Stimulated activated CD8-positive, alpha-beta memory T cell treated with anti-CD3 and anti-CD28 coated beads, Interleukin-12 subunit alpha, Interleukin-12 subunit beta, amount 100 ng/mL, for 4 hours (primary cell): ENCODE measurements at places on chromosomes 6 and 20.

DNA sequence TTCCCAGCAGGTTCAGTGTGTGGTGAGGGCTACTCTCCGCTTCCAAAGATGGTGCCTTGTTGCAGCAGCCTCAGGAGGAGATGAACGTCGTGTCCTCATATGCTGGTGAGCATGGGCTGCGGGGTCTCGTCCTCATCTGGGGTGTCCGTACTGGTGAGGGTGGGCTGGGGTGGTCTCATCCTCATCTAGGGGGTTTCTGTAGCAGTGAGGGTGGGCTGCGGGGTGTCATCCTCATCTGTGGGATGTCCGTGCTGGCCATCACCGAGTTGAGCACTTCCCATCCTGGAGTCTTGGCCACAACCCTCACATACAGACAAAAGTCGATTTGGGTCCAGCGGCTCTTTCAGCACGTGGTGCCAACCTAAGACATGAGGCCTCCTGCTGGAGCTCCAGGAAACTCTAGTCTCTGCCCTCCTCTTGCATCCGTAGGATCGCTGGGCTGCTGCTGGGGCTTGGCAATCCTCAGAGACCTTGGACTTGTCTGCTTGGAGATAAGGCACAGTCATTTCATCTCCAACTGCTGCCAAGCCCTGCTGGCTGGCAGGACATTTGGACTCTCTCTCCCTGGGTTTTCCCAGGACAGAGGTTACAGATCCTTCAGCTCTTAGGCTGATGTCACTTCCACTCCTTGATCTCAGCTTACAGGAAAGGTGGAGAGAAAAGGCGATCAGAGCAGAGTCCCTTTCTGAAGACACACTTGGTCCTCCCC lies 160.4 kb downstream of the PACRG start:
- DNase-seq = no peak

DNA sequence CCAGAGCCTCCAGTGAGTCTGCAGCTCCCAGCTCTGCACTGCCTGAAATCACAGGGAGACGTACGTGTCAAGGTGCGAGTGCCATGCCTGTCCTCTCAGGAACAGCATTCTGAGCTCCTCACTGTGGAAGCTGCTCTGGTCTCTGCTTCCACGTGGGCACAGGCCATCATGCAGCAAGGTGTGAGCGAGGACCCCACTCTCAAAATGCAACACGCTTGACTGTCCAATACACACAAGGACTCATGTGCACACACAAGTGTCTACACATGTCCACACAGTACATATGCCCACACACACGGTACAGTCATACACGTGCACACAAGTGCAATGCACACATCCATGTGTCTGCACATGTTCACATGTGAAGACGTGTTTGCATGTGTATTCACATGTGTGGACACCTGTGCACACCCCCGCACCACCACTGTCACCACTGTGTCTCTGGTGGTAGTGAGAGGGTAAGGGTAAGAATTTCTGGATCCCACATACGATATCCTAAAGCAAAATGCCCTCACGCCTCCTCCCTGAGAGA lies 260.5 kb downstream of the DLL1 start:
- no peak for DNase-seq

DNA sequence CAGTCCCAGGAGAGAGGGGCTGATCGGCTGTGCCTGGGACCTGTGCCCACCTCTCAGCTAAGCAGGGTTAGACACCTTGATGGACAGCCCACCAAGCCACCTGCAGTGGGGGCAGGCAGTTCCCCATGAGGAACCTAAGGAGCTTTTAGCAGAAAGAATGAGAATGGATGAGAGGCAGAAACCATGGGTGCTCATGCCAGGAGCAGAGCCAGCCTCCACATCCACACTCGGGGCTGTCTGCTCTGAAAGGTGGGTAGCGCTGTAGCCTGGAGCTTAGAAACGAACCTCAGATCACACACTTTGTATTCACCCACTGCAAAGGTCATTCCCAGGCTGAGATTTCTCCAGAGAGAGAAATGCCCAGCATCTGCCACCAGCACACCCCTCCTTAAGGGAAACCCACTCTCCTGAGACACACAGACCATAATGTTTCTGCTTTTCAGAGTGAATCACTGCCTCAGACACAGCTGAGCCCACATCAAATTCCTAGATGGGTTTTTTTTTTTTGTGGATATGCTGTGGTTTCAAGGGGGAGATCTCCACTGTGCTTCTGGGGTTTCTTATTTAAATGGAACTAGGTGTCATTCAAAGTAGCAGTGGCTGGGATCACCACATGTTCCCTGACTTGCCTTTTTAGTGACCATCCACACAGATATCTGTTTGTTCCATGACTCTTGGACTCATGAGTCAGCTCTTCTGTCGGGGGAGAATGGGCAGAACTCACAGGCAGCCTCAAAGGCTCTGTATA lies 218.9 kb downstream of the EYA2 start:
- DNase-seq = no peak

- no peak for DNase-seq
Observed at GRCh38 chr6:157260735-157261410, 62.4 kb downstream of the TMEM242 start.

- DNase-seq = no peak
Observed at GRCh38 chr20:63539092-63539430, 1.9 kb upstream of the PTK6 start.

DNA sequence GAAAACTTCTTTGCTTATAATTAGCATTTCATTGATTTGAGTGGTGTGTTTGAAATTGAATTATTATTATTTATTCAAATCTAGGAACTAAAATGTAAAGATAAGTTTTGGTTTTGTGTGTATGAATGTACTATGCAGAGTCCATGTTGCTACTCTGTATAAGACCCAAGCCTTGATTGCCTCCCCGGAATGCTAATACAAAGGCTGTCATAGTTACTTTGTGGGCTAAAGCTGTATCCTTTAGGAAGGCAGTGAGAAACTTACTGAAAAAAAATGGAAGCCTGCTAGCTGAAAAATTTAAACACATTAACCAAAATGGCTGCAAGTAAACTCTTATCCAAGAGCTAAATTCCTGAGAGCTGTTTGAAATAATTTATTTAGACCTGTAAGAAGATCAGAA lies 213.3 kb downstream of the ZFAND3 start:
- DNase-seq = no peak

- DNase-seq = no peak
Observed at GRCh38 chr20:13121840-13122515, 99.1 kb upstream of the ISM1 start.

DNA sequence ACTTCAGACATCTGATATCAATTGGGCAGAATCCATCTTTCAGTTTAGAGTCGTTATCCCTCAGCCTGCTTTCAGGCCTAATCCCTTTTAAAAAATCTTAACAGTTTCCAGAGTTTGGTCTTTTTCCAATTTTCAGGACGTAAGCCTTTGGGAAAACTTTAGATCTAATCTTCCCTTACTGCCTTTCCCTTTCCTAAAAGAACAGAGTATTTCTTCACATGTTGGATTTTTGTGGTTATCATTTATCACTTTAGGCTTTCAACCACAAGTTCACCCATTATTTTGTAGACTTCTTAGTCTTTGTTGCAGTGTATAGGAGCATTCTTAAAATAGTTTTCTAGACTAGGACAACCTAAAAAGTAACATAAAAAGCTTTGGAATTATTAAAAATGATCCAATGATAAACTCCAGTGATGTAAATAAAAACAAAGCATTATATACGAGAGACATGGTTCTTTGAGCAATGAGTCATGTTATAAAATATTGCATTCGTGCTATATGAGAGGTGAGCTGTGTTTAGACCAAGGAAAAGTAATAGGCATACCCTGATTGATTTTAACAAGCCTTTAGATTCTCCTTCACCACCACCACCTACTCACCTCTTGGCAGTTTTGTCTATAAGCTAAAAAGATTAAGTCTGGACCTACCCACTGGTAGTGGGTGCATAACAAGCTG lies 90.4 kb upstream of the MCHR2 start:
- DNase-seq = no peak

DNA sequence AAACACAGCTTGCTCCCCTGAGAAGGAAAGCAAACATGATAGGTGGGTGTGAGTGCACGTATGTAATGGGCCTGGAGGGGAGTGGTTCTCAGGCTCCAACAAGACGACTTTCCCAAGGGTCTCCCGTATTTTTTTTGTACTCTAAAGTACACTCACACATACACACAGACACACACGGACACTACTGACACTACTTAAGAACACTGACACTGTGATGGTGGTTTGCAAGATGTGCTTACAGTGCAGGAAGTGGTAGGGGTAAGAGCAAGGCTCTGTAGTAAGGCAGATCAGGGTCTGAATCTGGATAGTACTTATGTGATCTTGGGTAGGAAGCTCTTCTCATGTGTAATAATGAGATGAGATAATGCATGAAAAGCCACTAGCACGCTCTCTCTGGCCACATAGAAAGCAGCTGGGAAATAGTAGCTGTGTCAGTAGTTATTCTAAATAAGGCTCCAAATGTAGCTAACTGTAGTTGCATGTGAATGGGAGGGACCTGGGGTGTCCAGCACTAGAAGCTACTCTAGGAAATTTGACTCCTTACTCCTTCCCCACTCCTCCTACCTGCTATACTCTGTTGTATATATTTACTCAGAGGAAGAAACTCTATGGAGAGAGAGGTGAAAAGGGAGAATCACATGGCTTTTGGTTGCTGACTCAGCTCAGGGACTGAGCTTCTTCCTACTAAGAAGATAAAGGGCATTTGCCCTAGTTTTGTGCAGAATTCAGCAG lies 8.4 kb upstream of the ZBTB24 start:
- no peak for DNase-seq

- no peak for DNase-seq
Observed at GRCh38 chr6:165848086-165848426, 185.0 kb upstream of the PDE10A start.

DNA sequence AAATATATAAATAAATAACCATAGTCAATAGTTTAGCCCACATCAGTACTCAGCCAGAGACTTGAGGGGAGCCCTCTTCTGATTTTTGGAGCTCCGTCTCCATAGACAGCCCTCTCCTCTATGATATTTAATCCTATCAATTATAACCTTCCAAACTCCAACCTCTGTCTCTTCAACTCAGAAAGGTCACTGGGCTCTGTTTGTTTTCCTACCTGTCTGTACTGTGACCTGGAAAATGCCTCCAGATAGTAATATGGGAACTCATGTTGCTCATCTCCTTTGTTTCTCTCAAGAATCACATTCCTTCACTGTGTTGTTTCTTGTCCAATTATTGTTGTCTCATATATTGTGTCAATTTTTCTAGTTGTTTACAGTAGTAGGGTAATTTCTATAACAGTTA lies 409.7 kb downstream of the CDKAL1 start:
- DNase-seq = no peak

- no peak for DNase-seq
Observed at GRCh38 chr6:167341665-167342655, 17.1 kb downstream of the TTLL2 start.

DNA sequence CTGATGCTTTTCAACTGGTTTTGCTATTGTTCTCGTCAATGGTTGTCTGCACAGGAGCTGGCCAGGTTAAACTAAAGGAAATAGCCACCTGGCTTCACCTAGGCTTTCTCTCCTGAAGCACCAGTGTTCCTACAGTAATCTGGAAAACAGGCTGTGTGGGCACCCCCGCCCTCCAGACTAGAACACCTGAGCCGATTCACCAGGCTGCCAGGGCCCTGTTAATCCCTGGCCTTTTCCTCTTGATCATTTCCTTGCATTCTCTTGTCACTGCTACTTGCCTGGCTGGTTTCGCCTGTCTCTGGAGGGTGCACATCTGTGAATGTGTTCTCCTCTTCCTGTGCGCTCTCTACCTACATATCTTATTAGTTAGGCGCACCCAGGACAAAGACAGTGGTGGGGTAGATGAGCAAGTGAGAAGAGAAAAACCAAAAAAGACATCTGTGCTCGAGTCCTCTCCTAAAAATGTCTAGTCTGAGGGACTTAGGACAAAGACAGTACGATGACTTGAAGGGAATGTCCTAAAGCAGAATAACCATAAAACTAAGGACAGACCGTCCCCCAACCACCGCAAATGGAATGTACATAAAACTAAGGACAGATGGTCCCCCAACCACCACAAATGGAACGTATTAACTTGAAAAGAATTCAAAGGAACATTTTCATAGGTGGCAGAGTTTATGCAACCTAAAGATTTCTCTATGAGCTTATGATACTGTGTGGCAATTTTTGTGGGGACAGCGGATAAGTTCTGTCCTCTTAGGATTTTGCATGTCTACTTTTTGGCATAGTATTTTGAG lies 45.9 kb upstream of the EMILIN3 start:
- DNase-seq = no peak

GRCh38 chr6:131950767-131951575 lies at the start of gene CCN2:
Gene CCN2 (minus strand): TSS chr6:131951372. CDS start chr6:131951172, 200 bp downstream.
- no peak for DNase-seq

GRCh38 chr6:105941621-105942412 lies 144.3 kb upstream of the PRDM1 start:
- no peak for DNase-seq

DNA sequence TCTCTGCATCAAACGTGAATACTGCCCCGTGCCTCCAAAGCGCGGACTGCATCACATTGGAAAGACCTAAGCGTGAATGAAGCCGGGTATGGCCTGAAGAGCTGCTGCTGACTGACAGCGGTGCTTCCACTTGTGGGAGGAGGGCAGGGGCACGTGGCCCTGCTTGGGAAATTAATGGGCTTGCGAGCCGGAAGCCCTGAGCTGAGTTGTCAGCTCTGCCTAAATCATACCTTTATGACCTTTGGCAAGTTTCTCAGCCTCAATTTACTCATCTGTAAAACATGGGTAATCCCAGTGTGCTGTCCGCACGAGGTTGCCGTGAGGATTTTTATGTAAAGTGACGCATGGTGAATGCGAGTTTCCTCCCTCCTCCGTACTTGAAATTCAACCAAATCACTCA lies 67.0 kb upstream of the FOXQ1 start:
- no peak for DNase-seq

DNA sequence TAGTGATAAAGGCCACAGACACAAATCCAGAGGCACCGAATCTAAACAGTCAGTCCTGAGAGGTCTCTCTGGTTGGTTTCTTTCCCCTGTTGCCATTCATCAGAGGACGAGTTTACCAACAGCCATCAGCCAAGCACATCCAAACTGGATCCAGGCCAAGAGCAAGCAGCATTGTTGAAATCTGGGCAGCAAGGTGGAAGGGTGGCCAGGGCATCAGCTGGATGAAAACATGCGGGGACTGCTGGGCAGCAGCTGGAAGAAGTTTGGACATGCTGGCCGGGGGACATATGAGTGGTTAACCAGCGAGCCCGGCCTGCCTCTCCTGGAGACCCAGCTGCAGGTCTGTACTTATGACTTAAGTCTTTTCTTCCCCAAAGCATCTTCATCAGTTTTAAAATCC lies at the start of gene SMIM28:
Gene SMIM28 (plus strand): TSS at position 62 of the 400 bp plus-strand sequence. CDS start 168 bp downstream, at position 230.
- DNase-seq = no peak

GRCh38 chr20:52172392-52173047 lies 19.1 kb downstream of the ZFP64 start:
- DNase-seq = no peak

- DNase-seq = peak; percentile 58
Observed at GRCh38 chr6:107114213-107114925, 946 bp downstream of the BEND3 start.

GRCh38 chr20:54048891-54049545 lies 21.4 kb downstream of the BCAS1 start:
- no peak for DNase-seq

GRCh38 chr6:4029687-4030086 lies 49.2 kb downstream of the FAM217A start:
- DNase-seq = no peak

DNA sequence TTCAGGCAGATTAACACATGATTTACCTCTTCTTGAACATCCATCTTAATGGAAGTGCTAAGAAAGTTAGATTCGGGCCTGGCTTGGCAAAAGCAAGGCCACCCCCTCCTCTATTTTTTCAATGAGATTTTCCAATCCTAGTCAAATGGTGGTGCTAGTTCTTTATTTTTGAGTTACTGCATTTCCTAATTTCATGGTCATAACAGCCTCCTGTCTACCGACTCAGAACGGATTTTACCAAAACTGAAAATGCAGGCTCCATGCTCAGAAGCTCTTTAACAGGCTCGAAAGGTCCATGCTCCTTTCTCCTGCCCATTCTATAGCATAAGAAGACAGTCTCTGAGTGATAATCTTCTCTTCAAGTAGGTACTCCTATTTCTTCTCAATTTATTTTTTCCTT lies 117.2 kb upstream of the ESR1 start:
- no peak for DNase-seq
